T1000 (cell line): ENCODE measurements at places on chromosomes 12 and 14.
A peak's percentile ranks its signal among the peaks of the same experiment; 100 is the strongest.

DNA sequence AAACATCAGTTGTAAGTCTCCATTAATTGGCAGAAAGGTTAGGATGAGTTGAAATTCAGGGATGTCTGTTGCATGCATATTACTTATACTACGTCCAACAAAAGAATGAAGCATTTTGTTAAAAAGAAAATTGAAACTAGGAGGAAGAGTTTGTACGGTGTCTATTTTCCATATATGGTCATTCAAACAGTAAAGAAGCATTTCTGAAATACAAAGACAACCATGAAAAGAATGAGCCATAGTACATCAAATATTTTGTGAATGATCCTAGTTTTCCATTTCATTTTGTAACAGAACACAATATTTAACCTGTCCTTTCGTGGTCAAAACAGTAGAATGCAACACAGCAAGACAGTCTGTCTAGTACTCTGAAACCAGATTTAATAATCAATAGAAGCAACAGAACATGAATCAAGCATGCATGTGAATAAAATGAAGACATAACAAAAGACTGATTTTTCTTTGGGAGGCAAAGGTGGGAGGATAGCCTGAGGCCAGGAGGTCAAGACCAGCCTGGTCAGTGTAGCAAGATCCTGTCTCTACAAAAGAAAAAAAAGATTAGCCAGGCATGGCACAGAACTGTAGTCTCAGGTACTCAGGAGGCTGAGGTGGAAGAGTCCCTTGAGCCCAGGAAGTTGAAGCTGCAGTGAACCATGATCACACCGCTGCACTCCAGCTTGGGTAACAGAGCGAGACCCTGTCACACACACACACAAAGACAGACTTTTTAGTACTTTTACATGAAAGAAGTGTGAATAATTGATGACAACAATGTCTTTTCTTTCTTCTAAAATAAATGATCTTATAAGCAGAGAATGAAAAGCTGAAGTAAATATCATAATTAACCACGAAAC is 156.0 kb downstream of the LRIG3 start:
- no peak for DNase-seq

DNA sequence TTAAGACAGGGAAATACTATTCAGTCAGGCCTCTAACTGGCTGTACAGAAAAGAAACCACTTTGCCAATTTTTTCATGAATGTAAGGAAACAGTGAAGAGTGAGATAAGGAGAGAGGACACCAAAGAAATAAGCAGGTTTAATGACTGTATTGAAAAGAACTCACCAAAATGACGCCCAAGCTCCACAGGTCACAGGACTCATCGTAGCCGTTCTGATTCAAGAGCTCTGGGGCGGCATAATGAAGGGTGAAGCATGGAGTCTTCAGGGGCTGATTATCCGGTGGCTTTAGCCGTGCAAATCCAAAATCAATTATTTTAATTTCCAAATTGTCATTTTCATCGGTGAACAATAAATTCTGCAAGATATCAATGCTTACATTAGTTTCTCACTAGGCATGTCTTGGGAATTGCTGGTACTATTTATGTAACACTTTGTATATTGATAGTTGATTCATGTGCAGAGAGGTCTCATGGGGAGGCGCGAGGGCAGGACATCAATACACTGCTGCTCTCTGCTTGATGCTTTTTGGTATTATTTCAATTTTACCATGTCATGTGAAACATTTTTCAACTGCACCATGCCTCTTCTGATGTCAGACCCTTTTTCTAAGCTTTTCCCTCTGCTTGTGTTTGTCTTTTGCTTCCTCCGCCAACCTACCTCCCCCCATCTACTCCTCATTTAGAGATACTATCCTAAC is 74.2 kb upstream of the TTC7B start:
- DNase-seq = no peak

GRCh38 chr12:12357719-12358461 is 1.0 kb downstream of the BORCS5 start:
- DNase-seq = no peak

DNA sequence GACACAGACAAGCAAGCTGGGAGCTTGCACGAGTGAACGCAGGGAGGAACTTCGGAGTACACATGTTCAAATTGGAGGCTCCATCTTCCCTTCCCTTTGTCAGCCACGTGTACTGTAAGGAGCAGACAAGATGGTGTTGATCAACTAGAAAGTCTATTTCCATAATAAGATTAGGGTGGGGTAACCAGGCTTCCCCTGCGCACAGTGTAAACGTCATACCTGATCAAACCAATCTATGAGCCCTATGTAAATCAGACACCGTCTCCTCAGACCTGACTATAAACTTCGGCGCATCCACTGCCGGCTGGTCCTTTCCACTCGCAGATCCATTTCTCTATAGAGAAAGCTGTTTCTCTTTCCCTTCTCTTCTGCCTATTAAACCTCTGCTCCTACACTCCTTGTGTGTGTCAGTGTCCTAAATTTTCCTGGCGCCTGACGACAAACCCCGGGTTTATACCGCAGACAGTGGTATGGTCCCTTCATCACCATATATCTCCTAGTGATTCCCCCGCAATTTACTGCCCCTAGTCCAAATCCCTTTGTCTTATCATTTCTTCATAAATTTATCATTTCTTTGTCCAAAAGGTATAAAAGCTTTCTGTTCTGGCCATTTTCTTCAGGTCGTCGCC is 7.5 kb upstream of the ETFBKMT start:
- DNase-seq = no peak

DNA sequence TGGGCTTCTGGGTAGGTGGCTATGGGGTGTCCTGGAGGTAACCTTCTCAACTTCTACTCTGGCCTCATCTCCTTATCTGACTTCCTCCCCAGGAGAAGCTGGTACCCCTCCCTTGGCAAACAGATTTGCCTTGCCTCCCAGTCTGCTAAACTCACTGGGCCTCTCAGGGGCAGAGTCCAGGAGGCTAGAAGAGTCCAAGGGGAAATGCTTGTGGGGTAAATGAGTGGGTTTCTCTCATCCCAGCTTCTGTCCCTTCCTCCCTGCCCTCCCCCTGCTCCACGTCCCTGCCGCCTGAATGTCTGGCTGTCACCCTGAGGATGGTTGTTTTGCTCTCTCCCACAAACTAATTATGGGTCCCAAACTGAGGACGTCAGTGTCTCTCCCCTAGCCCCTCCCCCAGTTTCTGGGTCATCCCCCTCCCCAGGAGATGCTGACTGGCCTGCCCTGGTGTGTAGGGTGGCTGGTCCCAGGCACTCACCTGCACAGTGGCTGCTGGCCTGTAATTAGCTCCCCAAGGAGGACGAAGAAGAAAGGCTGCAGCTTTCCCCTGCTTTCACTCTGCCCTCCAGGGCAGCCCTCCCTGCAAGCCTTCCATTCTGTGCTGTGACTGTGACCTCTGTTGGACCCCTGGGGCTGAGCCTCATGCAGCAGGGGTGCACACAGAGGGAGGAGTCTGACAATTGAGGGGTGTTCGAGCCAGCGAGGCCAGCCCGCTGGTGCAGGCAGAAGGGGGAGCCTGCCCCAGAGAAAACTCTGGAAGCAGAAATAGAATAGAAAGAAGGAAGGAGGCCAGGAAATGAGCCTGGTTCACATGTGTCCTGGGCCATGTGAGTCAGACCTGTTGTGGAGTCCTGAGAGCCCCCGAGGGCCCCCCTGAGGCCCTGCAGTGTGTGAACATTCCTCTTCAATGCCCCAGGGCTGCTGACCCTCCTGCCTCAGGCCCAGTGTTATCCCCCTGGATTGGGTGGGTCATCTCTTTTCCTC is at the start of gene LRP1-AS:
TSS of gene LRP1-AS (minus strand) at position 659 of the 984 bp plus-strand sequence.
- peak; percentile 29 for DNase-seq

DNA sequence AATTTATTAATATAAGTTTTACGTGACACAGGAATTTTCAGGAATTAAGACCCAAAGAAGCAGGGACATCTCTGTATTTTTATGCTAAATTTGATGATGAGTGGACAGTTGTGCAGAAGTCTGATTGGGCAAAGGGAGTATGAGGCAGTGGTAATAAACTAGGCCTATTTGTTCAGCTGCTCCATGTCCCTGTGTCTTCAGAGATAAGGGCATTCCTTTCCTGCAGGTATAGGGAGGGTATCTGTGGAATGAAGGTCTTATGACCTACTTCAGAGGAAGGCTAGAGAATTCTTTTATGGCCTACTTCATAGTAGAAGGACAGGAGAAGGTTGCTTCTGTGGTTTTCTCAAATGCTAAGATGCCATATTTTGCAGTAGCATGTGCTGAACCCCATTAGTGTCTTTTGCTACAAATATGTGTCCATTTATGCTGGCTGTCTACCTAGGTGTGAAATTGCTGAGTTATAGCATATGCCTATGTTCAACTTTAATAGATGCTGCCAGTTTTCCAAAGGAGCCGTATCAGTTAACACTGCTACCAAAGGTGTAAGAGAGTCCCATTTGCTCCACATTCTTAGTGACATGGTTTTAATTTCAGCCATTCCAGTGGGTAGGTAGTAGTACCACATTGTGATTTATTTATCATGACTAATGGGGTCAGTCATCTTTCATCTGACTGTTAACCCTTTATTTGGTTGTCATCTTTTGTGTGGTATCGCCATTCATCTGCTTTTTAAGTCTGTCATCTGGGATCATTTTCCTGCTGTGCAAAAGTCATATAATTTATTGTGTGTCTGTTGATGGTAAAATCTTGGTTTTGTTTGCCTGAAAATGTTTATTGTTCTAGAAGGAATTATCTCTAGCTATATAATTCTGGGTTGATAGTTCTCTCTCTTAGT is 410.7 kb upstream of the RGS6 start:
- DNase-seq = no peak
